ENCODE measurements at places on chromosomes 12 and 14.
A peak's percentile ranks its signal among the peaks of the same experiment; 100 is the strongest.

DNA sequence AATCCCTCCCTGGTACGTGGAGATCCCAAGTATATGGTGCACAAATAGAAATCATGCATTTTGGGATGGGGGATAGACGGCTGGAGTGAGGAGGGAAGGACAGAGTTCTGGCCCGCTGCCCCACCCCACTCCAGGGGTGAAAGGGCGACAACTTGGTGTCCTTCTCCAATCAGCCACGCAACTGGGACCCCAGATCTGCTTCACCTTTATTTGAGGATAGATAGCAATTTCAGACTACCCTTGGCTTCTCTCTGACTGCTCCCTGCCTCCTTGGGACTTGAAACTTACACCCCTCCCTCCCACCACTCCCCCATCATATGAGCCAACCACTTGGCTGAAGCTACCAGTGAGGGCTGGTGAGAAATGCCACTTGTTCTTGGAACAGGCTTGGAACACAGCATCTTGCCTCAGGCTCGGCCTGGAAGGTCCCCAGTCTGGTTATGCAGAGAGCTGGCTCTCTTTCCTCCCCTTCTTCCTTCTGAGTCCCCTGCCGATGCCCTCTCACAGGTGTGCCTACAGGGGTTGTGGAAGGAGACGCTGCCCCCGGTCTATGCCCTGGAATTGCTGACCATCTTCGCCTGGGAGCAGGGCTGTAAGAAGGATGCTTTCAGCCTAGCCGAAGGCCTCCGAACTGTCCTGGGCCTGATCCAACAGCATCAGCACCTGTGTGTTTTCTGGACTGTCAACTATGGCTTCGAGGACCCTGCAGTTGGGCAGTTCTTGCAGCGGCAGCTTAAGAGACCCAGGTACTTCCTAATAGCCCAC, 8.1 kb downstream of the OAS3 start:
- DNase-seq = no peak
- no peak overlapping the region for H3K4me3 ChIP-seq
- no peaks in the 10 kb centered on the region for H3K4me1 ChIP-seq
- H3K27me3 ChIP-seq = no peaks in the 10 kb centered on the region
- H3K36me3 ChIP-seq = peaks cover 35% of the 10 kb centered on the region

- no peaks in the 10 kb centered on the region for H3K4me1 ChIP-seq
- no peak overlapping the region for H3K4me3 ChIP-seq
- no peak for DNase-seq
- no peaks in the 10 kb centered on the region for H3K36me3 ChIP-seq
Measured at GRCh38 chr14:56554301-56554700, 25.3 kb upstream of the TMEM260 start.

DNA sequence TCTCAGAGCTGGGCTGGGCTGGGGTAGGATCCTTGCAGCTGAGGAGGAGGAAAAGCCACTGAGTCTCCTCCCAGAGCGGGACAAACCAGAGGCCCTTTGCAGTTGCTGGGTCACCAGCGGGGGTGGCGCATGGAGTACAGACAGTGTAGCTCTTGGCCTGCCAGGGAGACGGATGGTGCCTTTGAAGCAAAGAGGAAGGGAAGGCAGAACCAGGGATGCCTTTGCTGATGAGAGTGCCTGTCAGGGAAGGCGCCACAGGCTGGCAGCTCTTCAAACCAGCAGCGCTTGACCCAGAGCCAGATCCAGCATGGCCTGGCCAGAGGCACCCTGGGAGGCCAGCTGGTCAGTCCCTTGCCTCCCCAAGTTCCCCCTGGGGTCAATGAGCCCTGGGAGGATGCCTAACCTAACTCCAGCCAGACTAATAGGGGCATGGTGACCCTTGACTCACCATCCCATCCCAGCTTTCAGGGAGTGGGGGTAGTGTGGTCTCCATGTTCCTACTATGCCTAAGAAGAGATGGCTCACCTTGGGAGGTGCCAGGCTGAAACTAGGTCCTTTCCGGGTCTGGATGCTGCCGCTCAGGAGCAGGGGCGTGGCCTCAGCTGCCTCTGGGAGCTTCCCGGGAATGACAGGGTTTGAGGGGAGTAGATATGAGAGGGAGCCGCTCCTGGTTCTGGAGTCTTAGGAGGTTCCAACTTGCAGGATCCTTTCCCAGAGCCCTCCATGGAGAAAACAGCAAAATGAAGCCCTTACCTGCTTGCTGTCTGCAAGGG, 19.8 kb downstream of the VASH1 start:
- H3K27me3 ChIP-seq = no peaks in the 10 kb centered on the region
- peaks cover 12% of the 10 kb centered on the region for H3K36me3 ChIP-seq
- no peak overlapping the region for H3K4me3 ChIP-seq
- H3K27ac ChIP-seq = peak overlapping the region; percentile 29
- no peak for DNase-seq

- no peak for DNase-seq
- no peak overlapping the region for H3K27ac ChIP-seq
- H3K4me1 ChIP-seq = no peaks in the 10 kb centered on the region
- no peaks in the 10 kb centered on the region for H3K27me3 ChIP-seq
Measured at GRCh38 chr12:54579258-54579657, 9.2 kb downstream of the PPP1R1A start.

- no peaks in the 10 kb centered on the region for H3K36me3 ChIP-seq
- no peaks in the 10 kb centered on the region for H3K27me3 ChIP-seq
- no peaks in the 10 kb centered on the region for H3K4me1 ChIP-seq
- peak; percentile 82 for DNase-seq
- H3K4me3 ChIP-seq = no peak overlapping the region
- peak overlapping the region; percentile 48 for H3K27ac ChIP-seq
Measured at GRCh38 chr14:102917469-102918211, 4.8 kb upstream of the AMN start.
